ENCODE measurements at places on chromosomes 12 and 14. TPM values are rescaled to one million over a fixed set of nuclear protein-coding genes. Genes with fewer than 3 reads are reported as not detected.

POMT2 gene
- total RNA-seq = 7.3 TPM

MYF6 gene
- not detected for total RNA-seq

PFKM gene
- total RNA-seq = 474 TPM

CD163L1 gene
- 7.3 TPM for total RNA-seq
